ENCODE measurements at places on chromosomes 5 and 9. TPM values are rescaled to one million over a fixed set of nuclear protein-coding genes. Genes with fewer than 3 reads are reported as not detected.

Gene ITGA2
- 1.5 TPM for total RNA-seq

Gene CCDC112
- 7.7 TPM for total RNA-seq

Gene MED27
- 12.5 TPM for total RNA-seq

Gene SPACA9
- 17.1 TPM for total RNA-seq

Gene FPGS
- total RNA-seq, result 47.0 TPM

Gene ADGRD2
- total RNA-seq, result not detected

Gene HSD17B3
- not detected for total RNA-seq

Gene FOXD1
- total RNA-seq, result not detected

Gene CD72
- total RNA-seq, result 1.3 TPM

Gene PDE8B
- total RNA-seq, result 22.2 TPM

Gene PCDHGB2
- total RNA-seq, result 5.2 TPM

Gene TAF11L2
- not detected for total RNA-seq

Gene KCNMB1
- total RNA-seq, result 0.74 TPM

Gene BASP1
- 8.3 TPM for total RNA-seq

Gene PTCH1
- total RNA-seq, result 5.4 TPM

Gene FER
- total RNA-seq, result 10.6 TPM

Gene ANKRD18B
- not detected for total RNA-seq

Gene DMAC1
- total RNA-seq, result 30.7 TPM

Gene ATOSB
- total RNA-seq, result 22.2 TPM

Gene PRRC2B
- 76.7 TPM for total RNA-seq

Gene CHSY3
- total RNA-seq, result 2.5 TPM

Gene GABRP
- total RNA-seq, result 0.16 TPM

Gene CDKN2A
- total RNA-seq, result 1.3 TPM

Gene C9orf50
- not detected for total RNA-seq

Gene IFNA13
- total RNA-seq, result not detected

Gene PCDHGC4
- total RNA-seq, result 1.7 TPM

Gene CFAP90
- not detected for total RNA-seq

Gene HTR1A
- not detected for total RNA-seq

Gene AMBP
- total RNA-seq, result not detected

All from right atrium auricular region (tissue), 2 donors.